A673 (cell line): ENCODE measurements at places on chromosomes 6 and 20.

- H3K36me3 ChIP-seq = no peaks in the 10 kb centered on the region
- H3K4me1 ChIP-seq = peaks cover 41% of the 10 kb centered on the region
- DNase-seq = peak; percentile 93
- H3K4me3 ChIP-seq = no peak overlapping the region
- no peaks in the 10 kb centered on the region for H3K27me3 ChIP-seq
Measured at GRCh38 chr20:53899351-53900167, 170.8 kb downstream of the BCAS1 start.

GRCh38 chr6:164010441-164011103 is 596.1 kb downstream of the QKI start:
- H3K27ac ChIP-seq = no peak overlapping the region
- no peaks in the 10 kb centered on the region for H3K27me3 ChIP-seq
- no peaks in the 10 kb centered on the region for H3K4me1 ChIP-seq
- H3K4me3 ChIP-seq = no peak overlapping the region
- DNase-seq = no peak

DNA sequence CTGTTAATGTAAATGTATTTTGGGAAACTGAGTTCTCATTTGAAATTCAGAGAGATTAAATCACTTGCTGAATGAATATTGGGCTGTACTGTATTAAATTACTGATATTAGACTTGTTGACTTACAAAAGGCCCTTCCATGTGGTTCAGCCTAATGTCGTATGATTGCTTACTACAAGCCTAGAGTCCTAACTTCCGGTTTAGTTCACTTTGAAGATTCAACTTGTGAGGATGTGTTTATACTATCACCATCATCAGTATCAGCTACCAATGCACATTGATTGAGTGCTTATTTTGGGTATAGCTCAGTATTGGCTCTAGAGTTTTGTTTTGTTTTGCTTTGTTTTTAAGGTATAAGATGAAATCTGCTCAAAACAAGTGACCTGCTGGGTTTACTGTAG is 48.3 kb downstream of the FAM217A start:
- H3K27me3 ChIP-seq = no peaks in the 10 kb centered on the region
- no peak overlapping the region for H3K27ac ChIP-seq
- H3K4me1 ChIP-seq = peaks cover 15% of the 10 kb centered on the region
- H3K4me3 ChIP-seq = no peak overlapping the region
- DNase-seq = no peak

- no peak overlapping the region for H3K27ac ChIP-seq
- no peak for DNase-seq
- peaks cover 18% of the 10 kb centered on the region for H3K4me1 ChIP-seq
- H3K27me3 ChIP-seq = no peaks in the 10 kb centered on the region
- no peak overlapping the region for H3K4me3 ChIP-seq
Measured at GRCh38 chr6:17744019-17744756, 37.5 kb upstream of the NUP153 start.

DNA sequence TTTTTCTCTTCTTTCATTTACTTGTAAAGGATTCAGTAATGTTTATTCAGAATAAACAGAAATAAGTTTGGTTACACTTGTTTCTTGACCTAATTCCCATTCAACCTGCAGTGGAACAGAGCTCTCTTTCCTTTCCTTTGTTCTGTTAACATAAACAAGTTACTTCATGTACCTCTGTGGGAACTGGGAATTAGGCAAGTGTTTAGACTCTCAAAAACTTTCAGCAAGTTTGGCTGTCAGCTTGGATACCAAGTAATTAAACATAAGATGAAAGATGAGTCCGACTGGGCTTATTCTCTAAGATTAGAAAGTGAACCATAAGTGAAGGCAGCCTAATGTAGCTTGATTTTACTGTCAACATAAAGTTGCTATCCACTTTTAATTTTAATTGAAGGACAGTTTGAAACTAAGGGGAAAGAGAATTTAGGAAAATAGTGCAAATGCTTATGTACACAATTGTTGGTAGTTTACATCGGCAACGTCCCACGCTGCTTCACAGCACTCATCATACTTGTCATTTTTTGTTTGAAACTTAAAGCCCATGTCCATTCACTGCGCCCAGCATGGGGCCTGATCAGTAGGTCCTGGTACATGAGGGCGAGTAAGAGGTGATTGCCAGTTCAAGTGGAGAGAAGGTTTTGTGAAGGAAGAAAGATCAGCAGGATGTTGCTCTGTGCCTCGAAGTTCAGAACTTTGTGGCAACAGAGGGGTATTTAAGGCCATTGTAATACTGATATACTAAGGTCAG is 113.0 kb downstream of the PLEKHG1 start:
- H3K36me3 ChIP-seq = no peaks in the 10 kb centered on the region
- H3K27ac ChIP-seq = no peak overlapping the region
- H3K4me1 ChIP-seq = peaks cover 11% of the 10 kb centered on the region

GRCh38 chr6:111523484-111524167 is 40.6 kb upstream of the REV3L start:
- DNase-seq = no peak
- no peaks in the 10 kb centered on the region for H3K27me3 ChIP-seq
- H3K27ac ChIP-seq = peak overlapping the region; percentile 27
- H3K36me3 ChIP-seq = no peaks in the 10 kb centered on the region

- H3K27me3 ChIP-seq = peaks cover 5% of the 10 kb centered on the region
- peak; percentile 71 for DNase-seq
- no peaks in the 10 kb centered on the region for H3K36me3 ChIP-seq
- peak within 1 kb of the TSS; percentile 66 for H3K27ac ChIP-seq
Measured at GRCh38 chr20:64079273-64080012, at the start of gene RGS19. RGS19 (minus strand) TSS chr20:64079518; CDS start chr20:64076886, 2,632 bp downstream.

DNA sequence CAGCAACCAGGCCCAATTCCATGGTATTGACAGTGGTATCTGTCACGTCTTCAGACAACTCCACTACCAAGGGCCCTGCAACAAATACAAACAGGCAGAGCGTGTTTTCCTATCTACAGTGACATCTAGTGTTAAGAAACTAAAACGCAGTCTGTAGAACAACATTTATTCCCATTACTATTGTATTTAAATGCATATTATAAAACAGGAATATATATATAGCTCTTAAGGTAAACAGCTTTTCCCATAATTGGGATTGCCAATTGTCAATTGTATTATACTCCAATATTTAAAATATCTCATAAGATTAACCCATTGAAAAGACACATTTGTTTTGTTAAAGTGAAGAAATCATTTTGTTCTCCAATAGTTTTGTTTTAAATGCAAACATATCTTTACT is 97.2 kb downstream of the KIF16B start:
- no peaks in the 10 kb centered on the region for H3K27me3 ChIP-seq
- H3K27ac ChIP-seq = no peak overlapping the region
- H3K4me3 ChIP-seq = no peak overlapping the region
- H3K36me3 ChIP-seq = no peaks in the 10 kb centered on the region

DNA sequence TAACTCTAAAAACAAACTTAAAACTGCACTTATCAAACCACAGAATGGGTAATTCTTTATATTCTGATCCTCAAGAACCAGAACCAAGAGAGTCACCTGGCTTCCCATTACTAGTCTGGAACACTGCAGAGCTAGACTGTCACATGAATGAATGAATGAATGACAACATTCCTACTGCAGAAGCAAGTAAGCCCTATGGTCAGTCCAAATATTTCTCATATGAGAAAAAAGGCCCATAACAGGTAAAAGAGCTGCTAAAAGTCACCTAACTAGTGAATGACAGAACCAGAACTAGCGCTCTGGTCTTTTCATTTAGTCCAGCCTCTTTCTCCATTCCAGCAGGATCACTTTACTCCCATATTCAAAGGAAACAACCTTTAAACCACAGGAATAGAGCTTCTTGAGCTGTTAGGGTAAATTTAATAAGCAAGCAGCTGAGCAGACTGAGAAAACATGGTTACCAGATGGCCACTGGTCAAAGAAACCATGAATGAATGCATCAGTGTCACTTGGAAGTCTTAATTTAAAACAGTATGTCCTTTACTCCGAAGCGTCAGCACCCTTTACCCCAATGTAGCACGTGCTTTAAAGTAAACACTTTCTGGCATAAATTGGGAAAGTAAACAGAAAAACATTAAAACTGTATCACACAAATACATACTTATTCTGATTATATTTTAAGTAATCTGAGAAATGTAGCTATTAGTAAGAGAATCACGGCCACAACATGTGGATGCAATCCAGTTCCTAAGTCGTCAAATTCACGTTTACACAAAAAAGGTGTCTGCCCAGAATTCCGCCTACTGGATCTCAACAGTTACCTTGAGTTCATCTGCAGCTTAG is 1.4 kb downstream of the PREP start:
- no peaks in the 10 kb centered on the region for H3K36me3 ChIP-seq
- H3K4me3 ChIP-seq = peak overlapping the region; percentile 98
- DNase-seq = no peak
- H3K4me1 ChIP-seq = peaks cover 11% of the 10 kb centered on the region
- no peaks in the 10 kb centered on the region for H3K27me3 ChIP-seq
- H3K27ac ChIP-seq = no peak overlapping the region
